ENCODE measurements at places on chromosomes 6 and 20.

DNA sequence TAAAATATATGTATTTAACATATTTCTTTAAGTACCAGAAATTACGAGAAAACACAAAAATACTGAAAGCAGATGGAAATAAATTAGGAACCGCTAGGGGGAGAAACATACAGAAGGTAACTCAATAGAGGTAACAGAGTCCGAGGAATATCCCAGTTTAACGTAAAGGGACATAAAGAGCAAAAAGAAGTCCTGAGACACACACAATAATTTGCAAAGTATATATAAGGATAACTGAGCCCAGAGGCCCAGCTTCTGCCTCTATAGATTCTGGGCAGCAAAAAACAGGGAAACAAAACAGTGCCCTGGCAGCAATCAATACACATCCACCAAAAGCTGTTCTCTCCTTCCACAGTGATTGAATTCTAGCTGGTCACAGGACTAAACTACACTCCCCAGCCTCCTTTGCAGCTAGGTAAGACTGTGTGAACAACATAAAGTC is 15.1 kb downstream of the TBC1D32 start:
- DNase-seq = no peak

- no peak for DNase-seq
Measured at GRCh38 chr6:16751251-16751946, 9.9 kb downstream of the ATXN1 start.

DNA sequence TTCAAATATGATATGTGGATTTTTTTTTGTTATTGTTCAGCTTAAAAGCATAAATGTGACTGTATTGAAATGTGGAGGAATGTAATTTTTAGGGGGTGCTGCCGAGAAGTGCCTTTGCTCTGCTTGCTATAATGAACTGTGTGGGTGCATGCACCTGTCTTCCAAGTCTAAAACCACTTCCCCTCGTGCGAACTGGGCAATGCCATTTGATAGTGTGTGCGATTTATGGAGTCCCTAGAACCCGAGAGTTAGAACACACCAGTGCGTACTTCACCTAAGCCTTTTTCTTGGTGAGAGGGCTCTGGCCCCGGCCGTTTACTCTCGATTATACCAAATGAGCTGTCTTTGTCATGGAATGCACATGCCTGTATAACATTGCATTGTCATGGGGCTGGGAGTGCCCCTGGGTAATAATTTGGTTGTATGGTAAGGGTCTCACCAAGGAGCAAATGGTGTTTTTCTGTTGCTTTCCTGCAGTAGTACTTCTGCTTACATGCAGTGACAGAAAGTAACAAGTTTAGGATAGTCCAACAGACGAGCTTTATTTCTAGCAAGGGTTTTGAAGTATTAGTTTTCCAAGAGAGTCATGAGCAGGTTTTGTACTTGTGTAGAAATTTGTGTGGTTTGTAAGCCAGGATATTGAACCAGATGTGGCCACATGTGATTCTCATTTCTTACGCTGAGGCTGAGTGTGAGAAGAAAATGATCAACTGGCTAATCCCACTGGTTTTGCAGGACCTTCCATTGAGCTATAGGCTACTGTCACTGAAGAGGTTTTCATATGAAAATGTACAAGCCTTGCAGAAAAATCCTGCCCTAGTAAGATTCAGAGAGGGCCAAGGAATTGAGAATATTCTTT is 172.4 kb downstream of the DTNBP1 start:
- no peak for DNase-seq

DNA sequence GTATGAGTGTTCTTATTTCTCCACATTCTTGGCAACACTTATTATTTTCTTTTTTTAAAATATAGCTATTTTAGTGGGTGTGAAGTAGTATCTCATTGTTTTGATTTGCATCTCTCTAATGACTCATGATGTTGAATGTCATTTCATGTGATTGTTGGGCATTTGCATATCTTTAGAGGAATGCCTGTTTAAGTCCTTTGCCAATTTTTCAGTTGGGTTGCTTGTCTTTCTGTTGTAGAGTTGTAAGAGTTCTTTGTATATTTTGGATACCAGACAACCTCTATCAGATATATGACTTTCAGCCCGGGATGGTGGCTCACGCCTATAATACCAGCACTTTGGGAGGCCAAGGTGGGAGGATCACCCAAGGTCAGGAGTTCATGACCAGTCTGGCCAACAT is 5.1 kb upstream of the POPDC3 start:
- no peak for DNase-seq

GRCh38 chr20:9163251-9163650 is 94.4 kb downstream of the PLCB4 start:
- DNase-seq = no peak

- no peak for DNase-seq
Measured at GRCh38 chr20:48790473-48791003, 37.3 kb downstream of the PREX1 start.

DNA sequence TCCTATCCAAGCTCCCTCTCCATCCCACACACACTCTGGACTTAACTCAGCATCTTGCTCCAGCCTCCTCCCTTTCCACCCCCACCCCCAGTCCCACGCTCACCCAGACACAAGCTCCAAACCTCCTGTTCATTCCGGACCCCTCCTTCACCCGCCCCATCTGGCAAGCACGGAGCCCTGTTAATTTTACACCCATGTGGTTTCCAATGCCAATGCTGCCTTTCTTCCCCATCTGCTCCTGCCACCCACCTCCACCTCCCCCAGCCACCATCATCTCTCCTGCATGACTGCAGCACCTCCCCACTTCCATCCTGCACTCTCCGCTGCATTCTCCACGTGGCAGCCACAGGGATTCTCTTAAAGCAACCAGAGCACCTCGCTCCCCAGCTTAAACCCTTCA is 9.9 kb upstream of the CDK5RAP1 start:
- no peak for DNase-seq

- no peak for DNase-seq
Measured at GRCh38 chr6:143553337-143553736, 41.8 kb upstream of the FUCA2 start.

Measured in CD4-positive, alpha-beta T cell (primary cell).